ENCODE measurements at places on chromosomes 16 and 17. TPM values are rescaled to one million over a fixed set of nuclear protein-coding genes. Genes with fewer than 3 reads are reported as not detected.

- no peak overlapping the region for H3K27ac ChIP-seq
- H3K4me1 ChIP-seq, result peaks cover 2% of the 10 kb centered on the region
- no peak for DNase-seq
- peaks cover 81% of the 10 kb centered on the region for H3K36me3 ChIP-seq
- no peak overlapping the region for H3K4me3 ChIP-seq
These were observed 14.4 kb upstream of the CYTH1 start for GRCh38 chr17:78796517-78796900.

DNA sequence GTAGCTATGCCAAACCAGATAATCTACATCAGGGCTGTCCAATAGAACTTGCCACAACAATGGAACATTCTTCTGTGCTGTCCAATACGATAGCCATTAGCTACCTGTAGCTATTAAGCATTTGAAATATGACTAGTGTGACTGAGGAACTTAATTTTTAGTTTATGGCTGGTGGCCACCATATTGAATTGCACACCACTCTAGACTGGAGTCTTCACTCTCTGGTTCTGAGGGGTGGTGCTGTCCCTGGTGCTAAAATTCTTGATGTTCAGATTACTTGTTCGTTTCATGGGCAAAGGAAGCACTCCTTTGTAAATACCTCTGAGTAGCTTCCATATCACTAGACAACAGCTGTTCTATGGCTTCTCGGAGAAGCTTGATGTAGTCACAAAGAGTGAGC lies 296.6 kb downstream of the NPIPA8 start:
- no peak for DNase-seq
- no peaks in the 10 kb centered on the region for H3K4me1 ChIP-seq
- H3K27me3 ChIP-seq, result no peaks in the 10 kb centered on the region
- H3K4me3 ChIP-seq, result no peak overlapping the region
- no peaks in the 10 kb centered on the region for H3K36me3 ChIP-seq

DNA sequence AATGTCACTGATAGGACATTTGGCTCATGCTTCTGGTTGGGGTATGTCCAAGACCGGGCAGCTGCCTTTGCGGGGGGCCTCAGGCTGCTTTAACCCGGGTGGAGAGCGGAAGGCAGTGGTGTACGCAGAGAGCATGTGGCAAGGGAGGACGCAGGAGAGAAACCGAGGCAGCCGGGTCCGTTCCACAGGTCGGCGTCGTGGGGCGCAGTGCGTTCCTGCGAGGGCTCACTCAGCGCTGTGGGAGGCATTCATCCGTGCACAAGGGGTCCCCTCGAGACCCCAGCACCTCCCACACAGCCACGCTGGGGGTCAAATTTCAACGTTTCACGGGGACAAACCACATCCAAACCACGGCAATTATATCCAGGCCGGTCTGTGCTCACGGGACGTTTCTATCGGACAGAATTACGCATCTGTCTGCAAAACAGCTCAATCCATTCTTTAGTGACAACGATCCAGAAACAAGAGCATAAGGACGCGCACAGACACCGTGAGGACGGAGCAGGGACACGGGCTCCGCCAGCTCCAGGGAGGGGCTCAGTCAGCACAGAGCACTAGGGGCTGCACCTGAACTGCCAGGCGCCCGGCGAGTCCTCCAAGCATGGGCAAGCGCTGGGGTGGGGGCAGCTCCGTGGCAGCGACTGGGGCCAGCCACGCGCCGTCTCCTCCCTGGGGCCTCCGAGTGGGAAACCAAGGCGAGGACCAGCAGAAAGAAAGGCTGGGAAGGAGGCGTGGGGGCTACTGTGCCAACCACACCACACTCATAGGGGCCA lies 108.4 kb upstream of the METRNL start:
- no peaks in the 10 kb centered on the region for H3K4me1 ChIP-seq
- H3K36me3 ChIP-seq, result no peaks in the 10 kb centered on the region
- DNase-seq, result no peak

SNAI3 gene
- not detected for total RNA-seq

DNA sequence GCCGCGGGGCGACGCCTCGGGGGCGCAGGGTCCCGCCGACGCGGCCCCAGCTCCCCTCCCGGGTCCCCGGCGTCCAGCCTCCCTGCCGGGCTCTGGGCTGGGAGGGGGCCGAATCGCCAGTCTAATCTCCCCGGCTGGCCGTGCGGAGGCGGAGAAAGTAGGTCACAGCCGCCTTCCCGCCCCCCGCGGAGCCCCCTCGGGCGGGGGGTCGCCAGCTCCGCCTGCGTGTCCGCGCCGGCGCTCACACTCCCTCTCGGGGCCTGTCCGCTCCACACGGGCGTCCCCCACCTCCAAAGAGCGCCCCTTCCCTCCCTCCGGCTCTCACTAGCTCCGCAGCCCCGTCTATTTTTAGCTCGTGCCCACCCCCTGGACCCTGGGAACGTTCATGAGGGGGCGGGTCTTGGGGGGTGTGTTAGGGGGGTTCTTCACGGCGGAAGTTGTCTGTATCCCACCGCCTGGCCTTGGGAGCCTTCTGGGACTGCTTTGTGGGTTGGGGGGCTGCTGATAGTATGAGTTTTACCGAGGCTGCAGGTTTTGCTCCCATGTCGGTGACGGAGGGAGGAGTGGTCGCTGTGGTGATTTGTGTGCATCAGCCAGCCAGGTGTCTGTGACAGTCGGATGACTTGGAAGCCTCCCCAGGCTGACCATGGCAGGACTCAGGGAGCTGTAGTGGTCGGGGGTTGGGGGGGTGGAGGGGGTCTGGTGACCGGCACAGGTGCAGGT lies 1.1 kb downstream of the ATP1B2 start:
- H3K36me3 ChIP-seq, result no peaks in the 10 kb centered on the region
- no peak overlapping the region for H3K27ac ChIP-seq
- H3K27me3 ChIP-seq, result peaks cover 14% of the 10 kb centered on the region
- peak overlapping the region; percentile 69 for H3K4me3 ChIP-seq

- H3K4me1 ChIP-seq, result no peaks in the 10 kb centered on the region
- no peaks in the 10 kb centered on the region for H3K27me3 ChIP-seq
- no peak overlapping the region for H3K27ac ChIP-seq
These were observed 543.3 kb upstream of the EEF2KMT start for GRCh38 chr16:5640883-5641282.

GRCh38 chr16:66959704-66960161 lies 1.3 kb upstream of the CES3 start:
- H3K36me3 ChIP-seq, result no peaks in the 10 kb centered on the region
- no peak overlapping the region for H3K4me3 ChIP-seq
- no peak overlapping the region for H3K27ac ChIP-seq
- no peaks in the 10 kb centered on the region for H3K4me1 ChIP-seq

GRCh38 chr16:81556715-81557284 lies 112.2 kb downstream of the CMIP start:
- H3K27me3 ChIP-seq, result no peaks in the 10 kb centered on the region
- no peak overlapping the region for H3K27ac ChIP-seq
- no peak overlapping the region for H3K4me3 ChIP-seq
- H3K4me1 ChIP-seq, result peaks cover 5% of the 10 kb centered on the region
- no peak for DNase-seq

TPPP3 gene
- 2.8 TPM for total RNA-seq

DNASE1L2 gene
- total RNA-seq, result not detected

DNA sequence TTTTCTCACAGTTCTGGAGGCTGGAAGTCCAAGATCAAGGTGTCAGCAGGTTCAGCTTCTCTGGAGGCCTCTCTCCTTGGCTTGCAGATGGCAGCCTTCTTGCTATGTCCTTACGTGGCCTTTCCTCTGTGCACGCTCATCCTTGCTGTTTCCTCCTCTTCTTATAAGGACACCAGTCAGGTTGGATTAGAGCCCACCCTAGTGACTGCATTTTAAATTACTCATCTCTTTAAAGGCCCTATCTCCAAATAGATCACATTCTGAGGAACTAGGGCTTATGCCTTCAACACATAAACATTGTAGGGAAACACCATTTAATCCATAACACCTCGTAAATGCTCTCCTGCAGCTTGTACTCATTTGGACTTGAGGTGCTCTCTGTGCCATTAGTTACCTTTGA lies 36.3 kb downstream of the DHRS7C start:
- H3K4me1 ChIP-seq, result no peaks in the 10 kb centered on the region
- H3K27ac ChIP-seq, result no peak overlapping the region
- no peaks in the 10 kb centered on the region for H3K27me3 ChIP-seq
- DNase-seq, result no peak

DNA sequence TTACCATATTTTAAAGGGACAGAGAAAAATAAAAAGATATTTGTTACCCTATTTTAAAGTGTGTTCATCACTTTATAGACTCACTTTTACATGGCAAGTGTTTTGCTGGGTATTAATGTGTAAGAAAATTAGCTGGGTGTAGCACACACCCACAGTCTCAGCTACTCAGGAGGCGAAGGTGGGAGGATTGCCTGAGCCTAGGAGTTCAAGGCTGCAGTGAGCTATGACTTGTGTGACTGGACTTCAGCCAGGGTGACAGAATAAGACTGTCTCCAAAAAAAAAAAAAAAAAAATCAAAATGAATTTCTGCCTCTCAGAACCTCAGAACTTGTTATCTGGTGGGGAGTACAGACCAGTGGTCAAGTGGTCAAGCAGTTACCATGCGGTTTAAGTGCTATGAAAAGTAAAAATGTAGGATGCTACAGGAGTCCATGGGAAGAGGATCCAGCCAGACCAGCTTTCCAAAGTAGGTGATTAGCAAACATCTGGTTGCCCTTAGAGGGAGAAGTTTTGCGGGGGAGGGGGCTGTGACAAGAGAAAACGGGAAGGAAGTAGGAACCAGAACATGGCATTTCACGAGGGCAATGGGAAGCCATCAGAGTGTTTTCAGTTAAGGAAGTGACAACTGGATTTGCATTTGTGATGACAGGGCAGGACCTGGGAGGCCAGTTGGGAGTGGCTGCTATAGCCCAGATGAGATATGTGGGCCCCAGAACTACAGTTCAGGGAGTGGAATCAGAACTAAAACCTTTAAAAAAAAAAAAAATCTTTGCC lies 13.9 kb downstream of the CNEP1R1 start:
- H3K4me1 ChIP-seq, result no peaks in the 10 kb centered on the region
- H3K36me3 ChIP-seq, result peaks cover 26% of the 10 kb centered on the region
- H3K27ac ChIP-seq, result peak overlapping the region; percentile 7
- H3K4me3 ChIP-seq, result no peak overlapping the region

Measured in ascending aorta (tissue), 2 donors.